ENCODE measurements at places on chromosomes 6 and 20.

DNA sequence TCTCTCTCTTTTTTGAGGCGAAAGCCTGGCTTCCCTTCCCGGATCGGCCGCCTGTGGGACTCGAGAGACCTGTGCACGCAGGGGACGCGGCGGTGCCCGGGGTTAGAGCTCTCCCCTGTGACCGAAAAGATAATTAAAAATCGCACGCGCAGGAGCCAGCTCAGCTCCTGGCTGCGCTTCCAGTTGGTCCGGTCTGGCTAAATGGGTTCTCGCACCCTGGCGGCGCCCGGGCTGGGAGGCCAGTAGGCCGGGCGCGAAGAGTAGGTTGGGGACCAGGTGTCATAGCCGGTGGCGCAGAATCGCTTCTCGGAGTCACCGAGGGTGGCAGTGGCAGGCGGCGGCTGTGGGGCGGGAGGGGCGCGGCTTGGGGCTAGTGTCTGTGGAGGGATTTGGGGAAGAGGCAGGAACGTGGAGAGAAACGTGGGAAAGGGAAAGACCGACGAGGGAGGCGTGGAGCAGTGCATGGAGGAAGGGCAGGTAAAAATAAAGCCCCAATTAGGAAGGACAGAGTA, 41.9 kb upstream of the SUPT3H start:
- DNase-seq: no peak

DNA sequence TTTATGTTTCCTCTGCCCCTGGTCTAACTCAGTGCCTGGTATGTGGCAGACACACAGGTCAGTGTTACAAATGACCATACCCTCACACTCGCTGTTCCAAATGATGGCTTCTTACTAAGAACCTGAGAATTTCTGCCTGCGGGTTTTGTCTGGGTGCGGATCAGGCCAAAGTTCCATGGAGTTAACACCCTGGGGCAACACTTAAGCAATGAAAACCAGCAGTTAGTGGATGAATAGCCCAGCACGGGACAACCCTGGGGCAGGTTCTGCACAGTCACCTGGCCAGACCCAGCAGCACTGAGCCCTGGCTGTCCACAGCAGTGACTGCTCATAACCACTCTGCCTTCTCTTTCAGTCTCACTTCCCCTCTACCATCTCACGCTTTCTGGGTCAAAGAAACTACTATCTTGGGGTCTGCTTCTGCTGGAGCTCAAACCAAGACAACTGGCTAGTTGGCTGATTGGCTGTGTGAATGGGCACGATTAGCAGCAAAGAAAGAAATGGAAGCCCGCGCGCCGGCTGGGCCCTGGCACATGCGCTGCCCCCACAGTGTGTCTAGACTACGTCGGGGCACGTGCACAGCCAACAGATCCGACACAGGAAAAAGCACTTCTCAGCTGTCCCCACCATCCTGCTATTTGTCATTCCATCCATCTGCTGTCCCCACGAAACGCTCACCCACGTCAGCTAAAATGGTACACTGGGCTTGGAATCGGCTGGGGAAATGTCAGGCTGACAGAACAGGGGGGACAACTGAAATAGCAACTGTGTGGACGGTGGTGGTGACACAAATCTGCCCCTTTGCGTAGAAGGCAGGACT, 36.6 kb downstream of the MGME1 start:
- no peak for DNase-seq

- no peak for DNase-seq
Measured at GRCh38 chr6:116072368-116072767, 11.7 kb upstream of the FRK start.

- DNase-seq: no peak
Measured at GRCh38 chr20:34449674-34450592, 66.3 kb upstream of the DYNLRB1 start.

DNA sequence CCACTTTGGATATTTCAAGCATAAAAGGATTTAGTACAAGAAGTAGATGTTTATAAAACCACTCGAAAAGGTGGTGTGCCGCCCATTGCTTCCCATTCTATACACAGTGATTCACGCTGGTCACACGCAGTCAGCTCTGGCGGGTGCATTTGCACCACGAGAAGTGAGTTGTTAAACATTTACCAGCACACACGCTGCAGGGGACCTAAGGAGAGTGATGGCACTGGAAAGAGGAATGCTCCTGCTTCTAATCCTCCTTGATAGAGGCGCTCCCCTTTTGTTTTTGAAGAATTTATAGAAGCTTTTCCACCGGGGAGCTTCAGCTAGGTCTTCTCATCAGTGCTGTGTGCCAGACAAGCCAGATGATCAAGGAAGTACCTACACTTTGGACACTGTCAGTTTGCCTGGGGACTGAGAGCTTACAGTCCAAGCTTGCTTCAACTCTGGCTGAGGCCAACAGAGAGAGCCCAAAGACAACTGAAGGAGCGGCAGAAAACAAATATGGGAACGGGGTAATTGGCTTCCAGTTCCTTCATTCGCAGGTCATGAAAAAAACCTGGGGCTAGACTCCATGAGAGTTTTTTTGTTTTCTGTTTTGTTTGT, 31.2 kb downstream of the MUC22 start:
- DNase-seq: no peak

GRCh38 chr6:109655761-109656262, 35.2 kb downstream of the AK9 start:
- DNase-seq: no peak

- no peak for DNase-seq
Measured at GRCh38 chr6:40948570-40948969, 90.5 kb downstream of the UNC5CL start.

DNA sequence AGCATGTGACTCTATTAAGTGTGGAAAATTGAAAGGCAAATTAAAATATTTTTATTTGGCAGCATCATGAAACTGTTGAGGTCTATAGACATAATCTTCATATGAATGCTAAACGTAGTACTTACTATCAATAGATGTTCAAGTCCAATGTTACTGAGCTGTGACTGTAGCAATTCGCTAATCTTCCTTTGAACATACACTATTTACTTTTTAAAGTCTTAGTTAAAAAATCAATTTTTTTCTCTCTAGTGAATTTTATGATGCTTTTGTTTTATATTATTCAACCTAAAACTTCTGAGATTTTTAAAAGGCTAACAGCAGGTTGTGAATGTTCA, 85.2 kb upstream of the ELOVL5 start:
- DNase-seq: no peak

DNA sequence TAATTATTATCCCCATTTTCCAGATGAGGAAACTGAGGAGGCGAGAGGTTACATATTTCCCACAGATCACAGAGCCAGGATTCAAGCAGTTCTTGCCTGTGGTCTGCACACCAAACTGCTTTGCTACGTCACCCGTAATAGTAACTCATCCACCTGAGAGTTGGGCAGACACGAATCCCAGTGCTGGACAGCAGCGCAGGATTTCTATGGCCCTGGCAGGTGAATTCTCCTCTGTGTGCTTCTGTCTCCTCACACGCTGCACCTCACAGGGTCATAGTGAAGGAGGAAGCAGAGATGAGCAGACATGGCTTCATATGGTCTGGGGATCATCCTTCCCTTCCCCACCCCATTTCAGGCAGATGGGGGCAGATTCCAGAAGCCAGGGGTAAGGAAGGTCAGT, 127.0 kb upstream of the LRFN2 start:
- DNase-seq: no peak

DNA sequence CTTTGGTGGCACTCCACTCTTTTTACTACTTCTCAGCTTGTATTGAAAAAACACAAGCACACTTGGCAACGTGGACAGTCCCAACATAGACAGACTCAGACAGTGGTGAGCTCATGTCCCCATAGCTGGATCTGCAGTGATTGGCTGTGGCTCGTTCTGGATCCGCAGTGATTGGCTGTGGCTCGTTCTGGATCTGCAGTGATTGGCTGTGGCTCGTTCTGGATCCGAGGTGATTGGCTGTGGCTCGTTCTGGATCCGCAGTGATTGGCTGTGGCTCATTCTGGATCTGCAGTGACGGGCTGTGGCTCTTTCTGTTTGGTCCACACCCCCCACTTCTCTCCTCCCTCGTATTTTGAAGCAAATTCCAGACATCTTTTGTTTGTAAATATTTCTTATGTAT, 28.0 kb downstream of the OSBPL2 start:
- no peak for DNase-seq

DNA sequence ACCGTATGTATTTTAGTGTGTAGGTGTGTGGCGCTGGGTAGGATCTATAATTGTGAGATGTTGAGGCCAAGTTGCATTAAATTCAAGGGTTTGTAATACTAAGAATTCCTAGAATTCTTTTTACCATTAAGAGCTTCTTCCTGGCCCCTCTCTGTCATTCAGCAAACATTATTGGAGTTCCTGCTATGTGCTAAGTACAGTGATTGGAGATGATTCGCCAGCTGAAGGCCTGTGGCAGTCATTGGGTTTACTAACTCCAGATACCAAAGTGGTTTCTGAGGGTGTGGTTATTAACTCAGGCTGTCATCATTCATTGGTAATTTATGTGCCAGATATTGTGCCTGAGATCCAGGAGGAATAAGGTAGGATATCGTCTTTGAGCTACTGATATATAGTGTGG, 167.1 kb downstream of the LAMA2 start:
- no peak for DNase-seq

GRCh38 chr6:160088069-160088783, 33.4 kb upstream of the SLC22A1 start:
- no peak for DNase-seq

DNA sequence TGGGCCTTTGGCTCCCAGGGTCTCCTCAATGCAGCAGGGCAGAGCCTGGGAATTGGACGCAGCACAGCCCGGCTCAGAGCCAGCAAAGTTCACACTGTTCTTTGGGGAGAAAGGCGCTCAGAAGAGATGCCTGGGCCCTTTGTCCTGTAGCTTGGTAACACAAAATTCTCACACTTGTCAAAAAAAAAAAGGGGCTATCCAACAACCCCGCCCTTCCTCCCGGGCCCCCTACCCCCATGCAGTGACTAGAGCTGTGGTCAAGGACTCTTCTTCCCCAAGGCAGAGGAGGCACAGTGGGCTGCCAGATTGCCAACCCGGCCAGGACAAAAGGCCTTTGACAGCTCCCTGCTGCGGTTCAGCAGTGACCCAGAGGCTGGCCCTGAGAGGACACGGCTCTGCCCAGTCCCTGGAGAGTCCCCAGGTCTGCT, 2.0 kb downstream of the NKAIN4 start:
- peak; percentile 78 for DNase-seq

DNA sequence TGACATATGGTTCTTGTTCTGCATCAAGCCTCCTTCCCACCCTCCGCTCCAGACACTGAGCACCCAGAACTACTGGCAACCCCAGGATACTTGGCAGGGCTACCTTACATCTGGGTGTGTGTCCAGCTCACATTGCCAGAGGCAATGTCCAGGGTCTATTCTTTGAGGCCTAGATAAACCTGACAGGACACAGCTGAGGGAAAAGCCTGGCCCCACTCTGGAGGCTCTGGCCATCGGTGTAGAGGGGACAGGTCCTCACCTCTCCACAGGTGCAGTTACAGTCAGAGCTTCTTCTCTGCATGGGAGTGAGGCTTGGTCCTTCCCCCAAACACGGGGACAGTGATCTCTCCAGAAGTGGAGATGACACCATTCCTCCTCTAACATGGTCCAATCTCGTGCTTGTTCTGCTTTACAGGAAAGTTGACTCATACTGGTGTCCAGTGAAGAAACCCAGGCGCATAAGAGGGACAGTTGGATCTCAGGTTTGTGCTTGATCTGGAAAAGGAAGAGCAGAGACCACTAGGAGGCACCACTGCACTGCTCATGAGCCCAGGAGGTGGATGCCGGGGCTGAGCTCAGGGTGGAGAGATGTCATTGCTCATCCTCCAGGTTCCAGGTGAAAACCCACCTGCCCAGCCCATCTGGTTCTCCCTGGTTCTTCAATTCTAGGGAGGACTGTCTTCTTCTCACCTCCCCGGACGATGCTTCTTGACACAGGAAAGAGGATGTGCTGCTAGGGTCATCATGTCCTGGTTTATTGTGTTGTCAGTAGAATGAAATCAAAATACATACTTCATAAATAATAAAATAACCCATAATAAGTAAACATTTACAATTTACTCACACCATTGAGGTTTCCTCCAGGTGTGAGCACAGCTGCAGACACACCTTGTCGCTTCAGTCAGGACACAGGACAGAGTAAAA, 14.7 kb downstream of the HLA-F start:
- DNase-seq: peak; percentile 56

DNA sequence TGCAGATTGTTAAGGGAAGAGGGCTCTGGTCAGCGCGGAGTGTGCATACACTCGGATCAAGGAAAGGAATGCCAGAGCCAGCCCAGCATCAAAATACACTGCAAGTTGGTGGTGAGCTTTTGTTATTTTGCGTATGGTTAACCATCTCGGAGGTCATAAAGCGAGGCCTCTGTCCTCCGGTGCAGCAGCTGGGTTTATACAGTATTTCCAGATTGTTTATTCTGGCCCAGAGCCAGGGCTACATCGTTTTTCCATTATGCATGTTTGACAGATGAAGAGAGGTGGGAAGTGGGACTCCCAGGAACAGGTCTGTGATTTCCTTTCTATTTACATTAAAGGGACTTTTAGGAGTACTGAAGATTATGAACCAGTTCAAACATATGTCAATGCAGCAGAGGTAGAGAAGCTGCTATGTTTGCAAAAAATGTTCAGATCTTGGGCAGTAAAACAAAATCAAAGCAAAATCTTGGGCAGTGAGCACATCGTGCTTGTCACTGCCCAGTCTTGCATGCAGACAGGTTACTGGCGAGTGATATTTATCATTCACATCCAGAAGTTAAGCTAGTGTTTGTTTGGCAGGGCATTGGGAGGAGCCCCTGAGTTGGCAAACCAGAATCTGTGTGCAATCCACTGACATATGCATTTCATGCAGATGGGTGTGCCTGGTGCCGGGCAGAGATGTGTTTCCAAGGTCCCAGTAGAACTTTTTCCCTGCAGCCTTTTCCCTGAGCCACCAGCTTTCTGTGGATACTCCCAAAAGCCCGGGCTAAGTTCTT, 256.3 kb upstream of the TAB2 start:
- no peak for DNase-seq

GRCh38 chr6:150299873-150300485, 68.8 kb upstream of the IYD start:
- DNase-seq: no peak

- DNase-seq: no peak
Measured at GRCh38 chr6:33589731-33590530, 9.9 kb upstream of the BAK1 start.

DNA sequence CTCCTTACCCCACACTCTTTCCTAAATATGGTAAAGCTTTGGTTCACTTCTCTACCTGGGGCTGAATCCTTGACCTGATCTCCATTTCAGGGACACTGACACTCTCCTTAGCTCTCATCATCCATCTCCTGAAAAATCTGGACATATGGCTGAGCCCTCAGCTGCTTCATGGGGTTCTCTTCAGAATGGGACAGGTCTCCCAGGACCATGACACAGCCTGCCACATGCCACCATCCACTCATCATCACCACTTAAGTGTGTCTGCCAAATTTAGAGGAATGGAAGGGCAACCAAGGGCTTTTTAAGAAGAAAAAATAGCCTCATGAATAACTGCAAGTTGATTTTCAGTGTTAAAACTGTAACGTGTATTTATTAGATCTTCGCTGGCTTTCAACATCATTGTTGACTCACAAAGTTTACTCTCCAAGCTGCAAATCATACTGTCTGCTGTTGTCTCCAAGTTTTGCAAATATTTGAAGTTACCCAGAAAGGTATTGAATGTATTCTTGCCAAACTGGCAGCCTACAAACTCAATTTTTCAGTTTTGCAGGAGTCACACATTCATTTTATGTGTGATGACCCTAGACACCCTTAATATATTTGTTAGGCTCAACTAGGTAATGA, 41.1 kb downstream of the HS3ST5 start:
- no peak for DNase-seq

GRCh38 chr6:106750142-106750918, 121.0 kb downstream of the QRSL1 start:
- no peak for DNase-seq
